Stimulated activated CD8-positive, alpha-beta memory T cell treated with anti-CD3 and anti-CD28 coated beads, Interleukin-2, amount 100 ng/mL, for 1 hour (primary cell): ENCODE measurements at places on chromosomes 7 and 10.
A peak's percentile ranks its signal among the peaks of the same experiment; 100 is the strongest.

DNA sequence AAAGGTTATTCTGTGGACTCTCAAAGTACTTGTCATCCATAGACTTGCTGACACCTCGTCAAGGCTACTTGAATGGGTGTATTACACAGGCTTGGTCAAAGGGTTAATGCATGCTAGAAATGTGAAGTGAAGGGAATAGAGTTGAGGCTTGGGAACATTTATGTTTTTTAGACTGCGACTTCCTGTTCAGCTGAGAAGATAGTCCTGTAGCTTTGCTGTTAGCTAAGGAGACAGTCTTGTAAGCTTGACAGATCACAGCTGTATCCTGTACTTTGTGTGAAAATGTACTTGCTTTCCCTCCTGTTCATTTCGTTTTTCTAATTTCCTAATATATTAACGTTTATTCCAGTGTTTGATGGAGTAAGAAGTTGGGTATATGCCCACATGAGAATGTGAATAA is 52.1 kb downstream of the ADD3 start:
- DNase-seq: no peak

GRCh38 chr7:32588657-32589056 is 93.4 kb downstream of the AVL9 start:
- DNase-seq: no peak

GRCh38 chr7:128209229-128210035 is 31.6 kb upstream of the LEP start:
- peak; percentile 39 for DNase-seq

DNA sequence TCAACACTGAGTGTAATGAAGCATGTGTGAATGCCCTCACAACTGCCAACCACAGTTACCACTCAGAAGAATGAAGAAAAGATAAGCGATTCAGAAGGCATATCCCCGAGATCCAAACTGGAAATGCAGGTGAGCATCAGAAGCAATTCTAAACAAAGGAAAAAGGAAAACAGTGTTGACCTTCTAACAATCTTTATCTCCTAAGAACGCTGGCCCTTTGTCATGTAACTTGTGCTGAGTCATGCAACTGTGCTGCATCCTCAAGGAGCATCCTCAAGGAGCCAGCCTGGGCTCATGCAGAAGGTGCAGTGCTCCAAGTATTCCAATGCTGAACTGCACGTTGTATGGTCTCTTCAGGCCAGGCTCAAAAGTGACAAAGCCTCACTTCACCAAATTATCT is 30.6 kb downstream of the SEC61G start:
- no peak for DNase-seq

- no peak for DNase-seq
Observed at GRCh38 chr7:157006205-157006747, 4.2 kb downstream of the MNX1 start.

GRCh38 chr7:37354656-37355131 is 94.0 kb downstream of the ELMO1 start:
- DNase-seq: no peak

- no peak for DNase-seq
Observed at GRCh38 chr7:107687656-107688055, 27.0 kb downstream of the SLC26A4 start.

- DNase-seq: no peak
Observed at GRCh38 chr10:11335167-11335652, 276.2 kb downstream of the USP6NL start.

DNA sequence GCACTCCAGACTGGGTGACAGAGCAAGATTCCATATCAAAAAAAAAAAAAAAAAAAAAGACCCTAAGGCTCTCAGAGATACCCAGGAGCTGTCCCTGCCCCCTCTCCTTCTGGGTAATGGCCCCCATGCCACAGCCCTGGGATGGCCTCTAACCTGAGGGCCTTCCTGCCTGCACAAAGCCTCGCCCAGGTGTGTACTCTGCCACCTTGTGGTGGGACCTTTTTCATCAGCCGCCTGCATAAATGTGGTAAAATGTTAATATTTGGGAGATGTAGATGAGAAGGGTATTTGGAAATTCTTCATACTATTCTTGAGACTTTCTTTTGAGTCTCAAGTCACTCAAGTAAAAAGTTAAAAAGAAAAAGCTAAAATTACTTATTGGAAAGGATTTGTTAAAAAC is 46.3 kb upstream of the RNF216 start:
- no peak for DNase-seq

- no peak for DNase-seq
Observed at GRCh38 chr7:127844707-127845331, 186.4 kb downstream of the LRRC4 start.

DNA sequence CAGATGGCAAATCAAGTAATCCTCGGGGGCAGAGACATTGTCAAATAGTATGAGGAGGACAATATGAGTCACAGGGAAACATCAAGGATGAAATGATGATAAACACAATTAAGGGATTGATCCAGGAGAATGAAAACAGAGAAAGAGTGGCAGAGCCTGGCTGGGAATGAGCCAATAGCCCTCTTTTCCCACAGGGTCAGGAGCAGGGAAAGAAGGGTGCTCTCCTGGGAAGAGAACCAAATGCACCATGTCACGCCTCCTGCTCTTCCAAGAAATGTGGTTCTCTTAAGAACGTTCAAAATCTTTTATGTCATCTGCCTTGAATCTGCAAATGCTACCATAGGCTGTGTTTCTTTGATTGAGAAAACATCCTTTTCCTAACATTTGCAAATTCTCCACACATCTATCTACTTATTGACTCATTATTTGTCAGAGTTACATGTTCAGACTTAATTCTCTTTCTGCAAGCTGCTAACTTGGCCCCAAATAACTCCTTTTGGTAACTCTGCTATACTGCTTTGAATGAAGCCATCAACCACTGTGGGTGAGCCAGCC is 50.6 kb downstream of the HIPK2 start:
- no peak for DNase-seq

- DNase-seq: no peak
Observed at GRCh38 chr7:70387217-70387616, 744.7 kb upstream of the GALNT17 start.

DNA sequence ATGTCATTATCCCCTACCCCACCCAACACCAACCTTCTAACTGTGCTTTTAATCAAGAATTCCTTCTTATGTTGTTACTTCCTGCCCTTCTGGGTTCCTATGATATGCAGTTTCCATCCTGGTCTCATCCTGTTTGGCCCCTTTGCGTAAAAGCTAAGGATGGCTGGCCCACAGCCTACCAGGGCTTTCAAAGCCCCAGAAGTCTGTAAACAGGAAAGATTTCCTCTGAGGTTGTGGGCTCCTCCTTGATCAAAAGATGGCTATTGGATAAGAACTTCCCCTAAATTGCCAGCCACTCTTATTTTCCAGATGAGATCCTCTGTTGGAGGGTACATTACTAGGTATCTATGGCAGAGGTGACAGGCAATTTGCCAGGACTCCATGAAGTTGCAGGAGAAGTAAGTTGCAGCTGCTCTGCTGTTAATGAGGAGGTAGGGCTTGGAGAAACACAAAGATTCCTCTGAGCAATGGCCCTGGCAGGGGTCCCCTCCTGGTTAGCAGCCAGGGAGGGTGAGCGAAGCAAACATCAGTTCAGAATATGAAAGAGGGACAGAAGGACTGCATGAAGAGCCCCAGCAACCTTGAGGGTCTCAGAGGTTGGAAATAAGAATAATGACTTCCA is 32.1 kb downstream of the NRP1 start:
- no peak for DNase-seq

GRCh38 chr10:17453373-17454091 is 863 bp downstream of the ST8SIA6 start:
- no peak for DNase-seq

DNA sequence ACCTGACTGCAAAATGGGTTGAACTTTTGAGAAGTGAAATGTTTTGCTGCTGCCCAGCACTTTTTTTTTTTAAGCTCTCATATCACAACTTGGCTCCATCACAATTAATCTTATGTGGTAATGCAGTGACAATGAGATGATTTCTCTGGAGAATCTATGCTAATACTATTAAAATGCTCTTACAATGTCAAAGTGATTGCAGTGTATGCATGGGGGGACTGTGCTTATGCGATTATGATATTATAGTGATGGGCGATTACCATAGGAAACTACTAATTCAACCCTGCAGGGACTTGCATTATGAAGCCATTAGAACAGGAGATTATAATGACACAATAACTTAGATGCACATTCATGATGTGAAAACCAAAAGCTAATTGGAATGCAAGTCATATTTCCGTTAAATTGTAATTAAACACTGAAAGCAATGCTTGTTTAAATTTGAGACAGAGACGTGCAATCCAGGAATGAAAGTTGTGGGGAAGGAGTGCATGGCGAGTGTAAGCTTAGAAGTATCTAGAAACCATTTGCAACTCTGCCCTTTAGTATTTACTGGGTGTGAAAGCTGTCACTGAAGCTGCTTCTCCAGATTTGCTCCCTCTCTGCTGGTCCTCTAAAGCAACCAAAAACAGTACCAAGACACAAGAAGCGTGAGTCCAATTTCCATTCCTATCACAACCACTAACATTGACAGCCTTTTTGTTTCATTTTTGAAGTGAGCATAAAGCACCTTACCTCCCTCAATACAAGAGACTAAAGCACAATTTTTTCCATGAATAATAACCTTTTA is 21.6 kb downstream of the PTER start:
- DNase-seq: no peak

GRCh38 chr10:113945687-113946085 is 91.2 kb downstream of the NHLRC2 start:
- no peak for DNase-seq

- no peak for DNase-seq
Observed at GRCh38 chr10:33376976-33377657, 42.6 kb upstream of the NRP1 start.

DNA sequence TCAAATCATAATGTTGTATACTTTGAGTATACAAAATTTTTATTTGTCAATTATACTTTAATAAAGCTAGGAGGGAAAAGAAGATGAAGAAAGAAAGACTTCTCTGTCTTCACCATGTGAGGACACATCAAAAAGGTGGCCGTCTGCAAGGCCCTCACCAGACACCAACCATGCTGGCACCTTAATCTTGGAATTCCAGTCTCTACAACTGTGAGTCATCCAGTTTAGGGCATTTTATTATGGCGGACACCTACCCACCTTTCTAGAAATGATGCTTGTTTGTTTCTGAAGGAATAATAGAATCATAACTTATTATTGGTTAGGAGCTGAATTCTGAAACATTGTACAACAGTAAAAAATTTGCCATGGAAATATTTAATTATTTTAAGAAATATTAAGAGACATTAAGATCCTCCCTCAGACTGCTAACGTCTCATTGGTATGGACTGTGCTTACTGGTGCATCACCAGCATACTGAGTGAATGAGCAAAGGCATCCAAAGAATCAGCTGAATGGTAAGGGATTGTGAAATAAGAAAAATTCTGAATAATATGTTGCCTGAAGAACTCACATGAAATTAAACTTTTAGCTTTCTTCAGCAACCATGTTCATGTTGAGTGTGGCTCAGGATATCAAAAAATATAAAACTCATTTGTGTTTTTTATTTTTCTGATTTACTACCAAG is 536.6 kb downstream of the HTR7 start:
- no peak for DNase-seq

DNA sequence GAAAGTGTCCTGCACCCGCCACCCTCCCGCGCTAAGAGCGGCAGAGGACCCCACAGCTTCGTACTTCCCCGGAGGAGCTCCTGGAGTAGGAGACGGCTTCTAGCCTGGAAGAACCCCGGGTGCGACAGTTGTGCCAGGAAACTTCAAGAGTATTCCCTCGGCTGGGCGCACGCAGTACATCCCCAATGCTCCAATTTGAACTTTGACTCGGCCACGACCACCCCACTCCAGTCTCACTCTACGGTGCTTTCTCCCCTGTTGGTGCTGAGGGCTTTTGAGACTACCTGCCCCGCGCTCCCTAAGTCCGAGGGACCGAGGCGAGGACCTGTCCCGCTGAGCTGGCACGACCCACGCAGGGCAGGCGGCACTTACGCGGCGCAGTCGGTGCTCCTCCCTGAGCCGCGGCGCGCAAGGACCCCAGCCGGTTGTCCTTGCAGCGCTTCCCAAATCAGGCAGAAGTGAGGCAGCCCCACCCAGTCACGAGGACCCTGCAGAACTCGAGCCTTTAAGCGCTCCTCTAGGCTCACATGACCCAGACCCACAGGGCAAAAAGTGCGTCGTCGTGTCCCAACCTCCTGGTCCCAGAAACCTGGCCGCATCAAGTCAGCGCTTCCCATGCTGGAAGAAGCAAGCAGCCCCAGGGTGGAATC is at the start of gene CPVL:
Gene CPVL, minus strand, starts transcription at position 481 of the 650 bp plus-strand sequence. CDS start 25,476 bp downstream, outside the sequence.
- no peak for DNase-seq

GRCh38 chr7:127831318-127832219 is 179.6 kb downstream of the SND1 start:
- DNase-seq: no peak

DNA sequence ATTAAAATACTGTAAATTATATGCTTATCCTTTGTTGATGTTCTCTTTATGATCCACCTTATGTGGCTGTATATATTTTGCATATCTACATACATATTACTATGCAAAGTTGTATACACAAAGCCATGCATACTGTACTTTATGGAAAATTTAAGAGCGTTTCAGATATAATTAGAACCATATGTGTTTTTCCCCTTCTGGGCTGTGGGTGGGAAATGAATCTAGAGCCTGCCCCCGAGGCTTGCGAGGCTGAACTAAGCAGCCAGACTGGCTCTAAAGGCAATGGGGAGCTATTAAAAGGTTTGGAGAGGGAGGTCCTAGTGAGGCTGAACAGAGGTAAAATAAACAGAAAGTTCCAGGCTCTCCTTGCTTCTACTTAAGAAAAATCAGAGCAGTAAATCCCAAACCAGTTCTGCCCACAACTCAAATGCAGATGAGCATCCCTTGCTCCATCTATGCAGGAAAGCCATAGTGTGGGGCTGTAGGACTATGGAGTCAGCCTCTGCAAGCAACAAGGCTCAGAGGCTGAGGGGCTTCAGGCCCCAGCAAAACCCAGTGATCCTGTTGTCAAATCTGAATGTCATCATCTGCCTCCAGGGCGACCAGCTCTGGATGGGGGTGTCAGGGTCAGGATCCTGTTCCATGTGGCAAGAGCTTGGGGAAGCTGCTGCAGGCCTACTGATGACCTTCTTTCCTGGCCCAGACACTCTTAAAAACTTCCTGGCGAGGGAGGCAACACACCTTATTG is 14.1 kb upstream of the DDIT4 start:
- DNase-seq: no peak

- no peak for DNase-seq
Observed at GRCh38 chr10:4194231-4194630, 409.2 kb upstream of the KLF6 start.

DNA sequence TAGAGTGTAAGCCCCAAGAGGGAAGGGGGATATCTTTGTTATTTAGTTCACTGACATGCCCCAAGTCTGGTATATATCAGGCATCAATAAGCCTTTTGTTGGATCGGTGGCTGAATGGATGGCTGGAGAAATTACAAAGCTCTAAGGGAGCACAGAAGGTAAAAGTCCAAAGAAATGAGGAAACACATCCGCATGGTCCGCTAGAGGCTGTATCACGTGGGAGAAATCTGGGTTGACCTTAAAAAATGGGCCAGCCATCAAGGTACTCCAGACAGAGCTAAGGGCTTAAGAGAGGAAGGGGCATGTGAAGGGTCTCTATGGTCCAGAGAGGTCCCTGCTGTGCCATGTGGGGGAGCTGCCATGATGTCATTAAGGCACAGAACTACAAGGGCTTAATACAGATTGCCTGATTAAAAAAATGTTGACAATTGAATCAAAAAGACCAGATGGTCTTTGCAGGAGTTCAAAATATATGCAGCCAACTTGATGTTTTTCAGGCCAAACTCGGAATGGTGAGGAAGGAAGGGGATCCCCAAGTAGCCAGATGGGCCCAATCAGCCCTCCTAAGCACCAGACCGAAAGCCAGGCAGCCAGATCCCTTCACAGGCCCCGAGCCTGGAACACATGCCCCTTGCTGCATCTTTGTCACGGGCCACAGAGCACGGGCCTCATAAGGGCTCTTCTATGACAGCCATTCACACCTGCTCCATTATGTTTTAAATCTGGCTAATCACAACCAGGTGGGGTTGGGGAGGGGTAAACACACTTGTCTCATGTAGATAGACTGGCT is 31.9 kb downstream of the SCRN1 start:
- no peak for DNase-seq
